HS-5 (cell line): ENCODE measurements at places on chromosomes 4 and X.

DNA sequence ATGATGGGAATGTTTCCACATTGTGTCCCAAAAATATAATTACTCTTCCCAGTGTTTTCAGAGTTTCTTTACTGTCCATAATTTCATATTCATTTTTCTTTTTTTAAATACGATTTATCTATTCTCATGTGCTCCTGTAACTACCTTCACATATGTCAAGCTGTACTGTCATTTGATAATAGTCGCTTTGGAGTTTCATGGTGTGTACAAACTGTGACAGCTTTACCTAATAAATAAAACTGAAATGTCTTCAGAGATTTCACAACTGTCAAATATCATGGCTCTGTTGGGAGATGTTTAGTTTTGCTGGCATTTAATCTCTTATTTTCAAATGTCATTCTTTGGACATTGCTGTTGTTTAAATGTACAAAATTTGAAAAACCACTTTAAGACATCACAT lies 450.2 kb downstream of the TLL1 start:
- DNase-seq: no peak

DNA sequence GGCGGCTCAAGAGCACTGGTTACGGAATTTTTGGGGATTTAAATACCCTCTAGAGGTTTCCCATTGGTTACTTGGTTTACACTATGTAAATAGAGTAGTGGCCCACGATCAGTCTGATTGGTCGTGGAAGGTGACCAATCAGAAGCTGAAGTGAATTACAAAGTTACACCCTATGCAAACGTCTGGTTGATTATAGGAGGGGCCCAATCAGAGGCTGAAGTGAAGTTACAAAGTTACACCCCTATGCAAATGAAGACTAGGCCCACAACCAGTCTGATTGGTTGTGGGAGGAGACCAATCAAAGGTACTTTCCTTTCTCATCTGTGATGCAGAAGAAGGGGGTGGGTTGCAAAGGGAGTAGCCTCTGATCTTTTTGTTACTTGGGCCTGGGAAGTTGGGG lies 45.1 kb upstream of the HSD17B10 start:
- DNase-seq: no peak

DNA sequence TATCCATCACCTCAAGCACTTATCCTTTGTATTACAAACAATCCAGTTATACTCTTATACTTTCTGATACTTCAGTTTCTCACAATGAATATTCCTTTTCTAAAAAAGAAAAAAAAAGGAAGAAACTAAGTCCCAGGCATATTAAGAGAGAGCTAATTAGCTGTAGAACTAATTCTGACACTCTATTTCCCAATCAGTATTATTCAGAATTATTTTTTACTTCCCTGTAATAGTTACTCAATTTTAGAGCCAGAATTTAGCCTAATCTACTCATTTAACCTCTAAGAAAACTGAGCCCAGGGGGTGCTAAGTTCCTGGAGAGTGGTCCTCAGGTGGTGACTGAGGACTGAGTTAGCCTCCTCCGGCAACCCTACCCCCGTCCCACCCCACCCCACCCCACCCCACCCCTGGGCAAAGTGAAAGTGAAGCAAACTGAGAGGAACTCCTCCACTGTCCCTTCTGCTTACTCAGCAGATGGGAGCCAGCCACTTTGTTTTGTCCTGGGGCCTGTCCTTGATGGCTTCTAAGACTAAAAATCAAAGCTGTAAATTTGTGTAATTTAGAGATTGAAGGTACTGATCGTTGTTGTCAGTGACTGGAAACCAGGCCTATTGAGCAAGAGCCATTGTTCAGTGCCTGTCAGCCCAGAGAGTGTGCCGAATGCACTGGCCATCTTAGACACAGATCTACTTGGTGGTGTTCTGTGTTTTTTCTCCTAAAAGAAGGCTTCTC lies 162.1 kb downstream of the CBR4 start:
- DNase-seq: no peak

DNA sequence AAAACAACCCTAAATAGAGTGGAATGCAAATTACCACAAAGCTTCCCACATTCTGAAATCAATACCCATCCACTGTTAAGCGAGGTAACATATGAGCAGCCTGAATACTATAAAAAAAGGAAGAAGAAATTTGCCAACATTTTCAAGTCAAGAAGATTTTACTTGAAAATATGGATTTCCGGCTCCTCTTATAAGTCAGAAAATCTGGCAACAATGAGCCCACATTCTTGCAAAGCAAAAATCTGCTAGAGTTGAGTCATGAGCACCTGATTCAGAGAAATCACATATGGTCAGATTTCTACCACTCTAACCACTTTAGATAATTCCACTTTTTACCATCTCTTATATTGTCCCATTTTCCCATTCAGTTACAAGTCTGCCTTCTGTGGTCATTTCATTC lies 395.7 kb downstream of the DTHD1 start:
- DNase-seq: no peak

- no peak for DNase-seq
Measured at GRCh38 chrX:121333942-121334341, 286.5 kb downstream of the GLUD2 start.

DNA sequence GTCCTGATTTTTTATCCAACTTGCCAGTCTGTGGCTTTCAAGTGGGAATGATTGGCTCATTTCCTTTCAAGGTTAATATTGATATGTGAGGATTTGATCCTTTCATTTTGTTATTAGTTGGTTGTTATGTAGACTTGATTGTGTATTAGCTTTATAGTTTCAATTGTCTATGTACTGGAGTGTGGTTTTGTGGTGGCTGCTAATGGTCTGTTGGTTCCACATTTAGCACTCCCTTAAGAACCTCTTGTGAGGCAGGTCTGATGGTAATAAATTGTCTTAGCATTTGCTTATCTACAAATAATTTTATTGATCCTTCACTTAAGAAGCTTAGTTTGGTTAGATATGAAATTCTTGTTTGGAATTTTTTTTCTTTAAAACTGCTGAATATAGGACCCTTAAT lies 190.6 kb downstream of the CPXCR1 start:
- DNase-seq: no peak
